Ovary (tissue), 10 donors: ENCODE measurements at places on chromosomes 4 and X. TPM values are rescaled to one million over a fixed set of nuclear protein-coding genes. Genes with fewer than 3 reads are reported as not detected.

DAPP1 gene
- 0.34 TPM for polyA plus RNA-seq

ADH1B gene
- 201 TPM for polyA plus RNA-seq

SYNPO2 gene
- polyA plus RNA-seq, result 121 TPM

SULT1B1 gene
- 0.82 TPM for polyA plus RNA-seq

NR0B1 gene
- 1.3 TPM for polyA plus RNA-seq

SGCB gene
- polyA plus RNA-seq, result 58.2 TPM

TASL gene
- polyA plus RNA-seq, result 2.2 TPM

CFAP47 gene
- 0.12 TPM for polyA plus RNA-seq

PDCL2 gene
- not detected for polyA plus RNA-seq

HTRA3 gene
- 122 TPM for polyA plus RNA-seq

FGFBP2 gene
- polyA plus RNA-seq, result 1.7 TPM
